Progenitor cell of endocrine pancreas (in vitro differentiated cells): ENCODE measurements at places on chromosomes 11 and 22. TPM values are rescaled to one million over a fixed set of nuclear protein-coding genes. Genes with fewer than 3 reads are reported as not detected.

Gene LMO2
- total RNA-seq = 0.36 and 0.55 TPM in 2 replicates

DNA sequence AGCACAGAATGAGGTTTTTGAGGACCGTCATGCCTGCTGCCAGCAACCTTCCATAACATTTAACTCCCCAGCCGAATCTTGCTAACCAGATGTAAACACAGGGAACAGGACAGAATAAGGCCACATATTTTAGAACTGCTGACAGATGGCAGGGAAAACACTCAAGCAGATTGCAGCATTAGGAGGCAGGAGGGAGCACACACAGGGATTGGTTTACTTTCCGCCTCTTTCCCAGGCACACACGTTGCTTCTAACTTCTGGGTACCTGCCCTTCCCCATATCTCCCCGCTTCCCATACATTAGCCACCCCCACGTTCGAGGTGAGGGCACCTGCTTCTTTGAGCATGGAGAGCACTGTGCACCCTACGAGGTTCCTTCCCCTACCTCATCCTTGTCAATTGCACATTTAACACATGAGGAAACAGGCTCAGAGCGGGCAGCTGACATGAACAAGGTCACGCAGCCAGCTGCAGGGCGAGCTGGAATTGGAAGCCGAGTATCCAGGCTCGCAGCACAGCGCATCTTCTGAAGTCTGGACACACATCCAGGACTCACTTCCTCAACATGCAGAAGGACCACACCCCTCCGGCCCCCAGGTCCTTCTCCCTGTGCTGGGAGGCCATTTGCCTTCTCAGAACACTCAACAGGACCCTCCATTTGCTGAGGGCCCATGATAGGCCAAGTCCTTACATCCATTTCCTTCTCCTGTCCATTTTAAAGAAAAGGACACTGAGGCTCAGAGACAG lies 18.7 kb downstream of the ASPHD2 start:
- no peak for DNase-seq

Gene SVIP
- 25.7 and 27.0 TPM in 2 replicates for total RNA-seq

- no peak for DNase-seq
These were observed 269.2 kb upstream of the SORL1-AS1 start for GRCh38 chr11:121721961-121722360.

- no peak for DNase-seq
These were observed 270.8 kb upstream of the NARS2 start for GRCh38 chr11:78845496-78845895.

- no peak for DNase-seq
These were observed 40.4 kb downstream of the FLI1 start for GRCh38 chr11:128734103-128734831.

- no peak for DNase-seq
These were observed 31.0 kb downstream of the CCDC34 start for GRCh38 chr11:27331981-27332380.

DNA sequence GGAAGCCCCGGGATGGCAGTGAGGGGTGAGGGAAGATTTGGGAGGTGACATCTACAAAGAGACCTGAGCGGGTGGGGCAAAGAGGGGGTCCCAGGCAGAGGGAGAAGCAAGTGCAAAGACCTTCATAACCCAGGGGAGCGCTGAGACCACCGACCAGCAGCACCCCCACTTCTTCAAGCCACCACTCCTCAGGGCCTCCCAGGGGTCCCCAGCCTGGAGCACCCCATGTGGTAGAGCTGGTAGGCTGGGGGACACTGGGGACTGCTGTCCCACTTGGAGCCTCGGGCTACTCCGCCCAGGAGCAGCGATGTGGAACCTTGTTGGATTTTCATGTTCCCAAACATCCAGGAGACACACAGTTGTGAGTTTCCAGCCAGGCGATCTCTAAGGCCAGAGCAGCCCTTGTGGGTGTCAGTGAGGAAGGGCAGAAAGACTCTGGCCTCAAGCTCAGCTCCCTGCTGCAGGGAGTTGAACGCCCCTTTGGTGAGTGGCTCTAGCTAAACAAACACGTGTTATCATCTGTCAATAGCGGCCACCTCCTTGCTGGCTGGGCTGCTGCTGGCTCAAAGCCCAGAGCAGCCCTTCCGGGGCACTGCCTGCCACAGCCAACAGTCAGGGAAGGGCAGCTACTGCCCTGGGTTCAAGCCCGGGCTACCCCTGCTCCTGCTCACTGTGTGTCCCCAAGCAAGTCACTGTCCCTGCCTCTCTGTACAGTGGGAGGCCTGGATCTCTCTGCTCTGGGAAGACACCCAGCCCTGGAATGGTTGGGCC lies 25.7 kb upstream of the CHKA start:
- peak; percentile 33 for DNase-seq

DNA sequence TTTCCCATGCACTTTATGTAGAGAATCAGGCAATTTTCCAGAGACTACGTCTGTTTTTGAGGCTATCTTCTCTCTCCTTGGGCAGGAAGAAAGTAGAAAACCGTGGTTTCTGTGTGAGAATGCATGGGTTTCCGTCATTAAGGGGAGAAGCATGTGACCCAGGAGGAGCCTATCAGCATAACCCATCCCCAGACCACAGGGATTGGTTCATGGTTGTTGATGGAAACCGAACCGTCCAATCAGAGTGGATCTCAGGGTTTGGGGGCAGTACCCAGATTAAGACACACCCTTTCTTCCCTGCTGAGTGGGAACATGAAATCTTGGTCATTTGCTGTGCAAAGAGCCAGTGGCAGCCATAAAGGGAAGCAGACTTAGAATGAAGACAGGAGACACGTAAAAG lies 517.8 kb downstream of the MN1 start:
- no peak for DNase-seq

DNA sequence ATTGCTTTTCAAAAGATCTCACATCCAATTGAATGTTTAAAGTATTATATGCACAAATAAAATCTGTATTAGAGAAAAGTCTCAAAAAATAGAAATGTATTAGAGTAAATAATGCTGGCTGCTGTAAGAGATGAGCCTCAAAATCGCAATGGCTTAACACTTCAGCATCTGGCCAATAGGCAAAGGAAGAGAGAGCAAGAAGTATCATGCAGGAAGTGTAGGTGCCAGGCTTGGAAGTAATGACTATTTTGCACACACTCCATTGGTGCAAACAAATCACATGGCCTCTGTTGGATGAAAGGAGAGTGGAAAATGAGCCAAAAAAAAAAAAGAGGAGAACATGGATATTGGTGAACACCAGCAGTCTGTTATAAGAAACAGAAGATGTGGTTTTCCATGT lies 193.0 kb upstream of the E2F8 start:
- DNase-seq = no peak

GRCh38 chr22:29988719-29989118 lies 91.5 kb upstream of the HORMAD2 start:
- DNase-seq = no peak

- no peak for DNase-seq
These were observed 195.0 kb downstream of the KIF18A start for GRCh38 chr11:27912916-27913315.

DNA sequence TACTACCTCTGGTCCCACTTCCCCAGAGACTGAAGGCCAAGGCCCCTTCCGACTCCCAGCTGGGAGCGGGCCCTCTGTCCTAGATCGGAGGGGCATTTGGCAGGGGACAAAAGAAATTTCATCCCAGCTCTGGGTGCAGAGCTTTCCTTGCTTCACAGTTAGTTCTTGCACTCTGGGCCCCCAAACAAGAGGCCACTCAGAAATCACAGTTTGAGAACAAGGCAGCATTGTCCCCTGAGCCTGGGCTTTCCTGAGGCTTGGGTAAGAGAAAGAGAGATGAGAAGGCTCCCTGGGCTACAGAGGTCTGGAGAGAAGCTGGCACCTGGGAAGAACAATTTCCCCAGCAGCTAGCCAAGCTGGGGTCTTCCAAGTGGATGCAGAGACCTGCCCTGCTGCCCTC lies 71.8 kb upstream of the NCAM1 start:
- no peak for DNase-seq

- peak; percentile 84 for DNase-seq
These were observed at the start of gene CHKA for GRCh38 chr11:68121067-68121899. Gene CHKA (minus strand): TSS chr11:68121388. CDS start chr11:68121177, 211 bp downstream.

GRCh38 chr11:82718821-82719220 lies 14.8 kb downstream of the FAM181B start:
- DNase-seq = no peak

GRCh38 chr22:49975543-49976389 lies 15.2 kb downstream of the PIM3 start:
- DNase-seq = no peak

Gene CABP4
- 0.18 TPM in 1 of 2 replicates, not detected in the other for total RNA-seq

Gene CNGA4
- total RNA-seq = 2.0 and 2.1 TPM in 2 replicates

DNA sequence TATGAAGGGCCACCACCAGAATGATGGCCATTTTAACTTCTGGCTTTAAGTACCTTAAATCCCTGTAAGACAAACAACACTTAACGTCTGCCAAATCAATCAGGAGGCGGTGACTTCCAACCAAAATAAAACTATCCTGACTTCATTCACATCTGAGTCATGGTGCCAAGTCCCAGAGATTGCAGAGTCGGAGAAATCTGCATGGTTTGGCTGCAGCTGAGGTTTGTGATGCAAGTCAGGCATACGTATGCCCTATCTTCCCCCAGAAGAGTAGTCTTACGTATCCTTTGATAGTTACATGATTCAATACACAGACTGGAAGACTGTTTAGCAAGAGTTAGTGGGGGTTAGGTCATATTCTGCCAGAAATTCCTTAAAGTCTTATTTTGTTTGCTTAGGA lies 1.7 kb upstream of the GAB2 start:
- DNase-seq = no peak

Gene CCDC116
- total RNA-seq = 1.3 and 1.4 TPM in 2 replicates
